NCI-H2029 (cell line): ENCODE measurements at places on chromosomes 2 and 18.

DNA sequence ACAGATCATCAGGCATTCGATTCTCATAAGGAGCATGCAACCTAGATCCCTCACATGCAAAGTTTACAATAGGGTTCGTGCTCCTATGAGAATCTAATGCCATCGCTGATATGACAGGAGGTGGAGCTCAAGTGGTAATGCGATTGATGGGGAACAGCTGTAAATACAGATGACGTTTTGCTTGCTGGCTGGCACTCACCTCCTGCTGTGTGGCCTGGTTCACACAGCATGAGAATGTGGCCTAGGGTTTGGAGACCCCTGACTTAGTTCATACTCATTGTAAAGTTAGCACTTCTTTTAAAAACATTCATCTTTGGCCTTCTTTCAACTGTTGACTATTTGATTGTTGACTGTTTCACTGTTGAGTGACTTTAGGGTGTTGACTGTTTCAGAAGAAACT is 8.7 kb upstream of the CHMP1B start:
- DNase-seq, result no peak

- no peak for DNase-seq
Observed at GRCh38 chr2:189570570-189571031, 10.0 kb downstream of the SLC40A1 start.

DNA sequence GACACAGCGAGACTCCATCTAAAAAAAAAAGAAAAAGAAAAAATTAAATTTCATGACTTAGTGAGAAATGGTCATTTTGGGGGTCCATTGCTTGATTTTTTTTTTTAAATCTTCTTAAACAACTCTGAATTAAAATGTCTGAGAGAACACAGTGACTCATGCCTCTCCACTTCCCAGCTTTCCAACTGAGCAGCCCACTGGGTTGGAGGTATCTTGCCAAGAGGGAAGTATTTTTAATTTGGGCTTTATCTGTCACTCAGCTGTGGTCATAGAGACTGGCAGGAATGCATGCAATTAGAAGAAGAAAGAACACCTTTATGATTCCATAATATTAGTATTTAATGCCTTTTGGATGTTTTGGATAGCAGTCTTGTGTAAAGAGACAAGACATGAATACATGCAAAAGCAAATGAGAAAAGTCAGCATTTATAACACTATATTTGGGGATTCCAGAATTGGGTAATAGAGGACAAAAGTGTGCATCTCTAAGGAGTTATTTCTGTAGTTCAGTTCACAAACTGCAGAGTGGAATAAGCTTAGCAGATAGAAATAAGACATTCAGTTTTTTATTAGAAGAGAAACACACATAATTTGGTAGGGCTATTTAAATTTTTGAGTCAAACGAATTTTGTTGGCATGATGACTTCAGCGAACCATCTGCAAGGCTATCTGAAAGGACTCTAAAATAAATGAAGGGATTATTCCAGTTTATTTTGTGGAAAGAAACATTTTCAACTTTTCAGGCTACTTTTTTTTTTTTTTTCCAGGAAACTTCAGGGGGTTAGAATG is 254.8 kb downstream of the TGIF1 start:
- DNase-seq, result no peak

DNA sequence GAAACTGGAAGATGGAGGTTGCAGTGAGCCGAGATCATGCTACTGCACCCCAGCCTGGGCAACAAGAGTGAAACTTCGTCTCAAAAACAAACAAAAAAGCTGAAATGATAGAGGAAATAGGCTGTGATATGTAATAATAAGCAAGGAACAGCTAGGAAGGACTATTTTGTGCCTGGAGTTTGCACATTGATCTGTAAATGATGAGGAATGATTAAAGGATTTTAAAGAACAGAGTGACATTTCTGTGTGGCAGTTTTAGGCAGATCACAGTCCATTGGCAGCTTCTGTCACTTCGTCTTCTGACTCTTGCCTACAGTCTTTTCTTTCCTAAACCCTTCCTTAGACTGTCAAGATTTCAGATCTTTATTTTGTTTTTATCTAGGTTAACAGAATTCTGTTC is 19.4 kb downstream of the EPB41L5 start:
- no peak for DNase-seq
